NCI-H748 treated with DMSO at 0.1 percent for 48 hours (cell line): ENCODE measurements at places on chromosomes 1 and 21.

- DNase-seq = no peak
These were observed 11.2 kb downstream of the AGO1 start for GRCh38 chr1:35894183-35894582.

- DNase-seq = no peak
These were observed 2.7 kb downstream of the HMGN1 start for GRCh38 chr21:39346206-39346605.

GRCh38 chr1:83546874-83547273, 452.1 kb downstream of the TTLL7 start:
- DNase-seq = no peak

DNA sequence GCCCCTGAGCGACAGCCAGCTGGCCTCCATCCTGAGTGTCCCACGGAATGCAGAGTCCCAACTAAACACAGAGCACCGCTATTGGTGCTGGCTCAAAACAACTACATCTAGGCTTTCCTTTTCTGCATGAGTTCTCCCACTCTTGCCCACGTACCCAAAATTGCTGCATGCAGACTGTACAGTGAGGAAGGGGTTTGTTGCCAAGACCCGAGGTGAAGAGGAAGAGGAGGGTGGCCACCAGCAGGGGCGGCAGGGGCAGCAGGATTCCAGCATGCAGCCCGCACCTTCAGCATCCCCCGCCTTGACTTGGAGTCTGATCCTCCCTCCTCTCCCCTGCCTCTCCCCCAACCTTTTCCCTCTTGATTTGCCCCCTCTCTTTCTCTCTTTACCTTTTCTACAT, 8.0 kb downstream of the S100A9 start:
- DNase-seq = no peak

GRCh38 chr1:84971957-84972356, 25.0 kb downstream of the MCOLN2 start:
- no peak for DNase-seq

DNA sequence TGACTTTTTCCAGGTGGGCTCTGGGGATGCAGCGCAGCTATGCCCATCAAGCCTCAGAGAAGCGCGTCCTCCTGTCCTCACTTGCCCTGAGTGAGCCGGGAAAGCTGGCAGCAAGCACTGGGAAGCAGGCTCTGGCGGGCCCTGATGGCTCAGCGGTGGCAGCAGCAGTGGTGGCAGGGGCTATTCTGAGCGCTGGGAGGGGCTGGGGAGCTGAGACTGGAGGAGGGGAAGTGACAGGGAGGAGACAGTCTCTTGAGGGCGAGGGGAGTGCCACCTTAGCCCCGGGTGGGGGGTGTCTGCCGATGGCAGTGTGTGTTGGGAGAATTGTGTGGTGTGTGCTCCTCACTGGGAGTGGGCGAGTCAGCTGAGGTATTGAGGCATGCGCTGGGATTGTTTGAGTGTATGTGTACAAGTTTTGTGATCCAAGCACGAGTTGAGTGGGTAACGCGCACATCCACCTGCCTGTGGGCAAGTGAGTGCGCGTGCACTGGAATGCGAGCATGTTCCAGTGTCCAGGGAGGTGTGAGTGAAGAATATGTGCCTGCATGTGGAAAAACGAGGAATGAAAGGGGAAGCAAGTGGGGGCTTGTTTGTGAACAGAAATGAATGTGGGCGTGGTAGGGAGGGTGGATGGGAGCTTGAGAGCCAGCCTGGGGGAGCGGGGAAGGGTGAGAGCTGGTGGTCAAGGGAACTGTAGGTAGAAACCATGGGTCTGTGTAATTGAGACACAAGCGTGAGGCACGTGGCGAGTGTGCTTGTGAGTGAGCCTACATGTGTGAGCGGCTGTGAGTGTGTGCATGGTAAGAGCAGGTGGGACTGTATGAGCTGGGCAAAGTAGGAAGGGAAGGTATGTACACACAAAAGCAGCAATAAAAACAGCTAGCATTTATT, 2.9 kb upstream of the FOXO6 start:
- no peak for DNase-seq

DNA sequence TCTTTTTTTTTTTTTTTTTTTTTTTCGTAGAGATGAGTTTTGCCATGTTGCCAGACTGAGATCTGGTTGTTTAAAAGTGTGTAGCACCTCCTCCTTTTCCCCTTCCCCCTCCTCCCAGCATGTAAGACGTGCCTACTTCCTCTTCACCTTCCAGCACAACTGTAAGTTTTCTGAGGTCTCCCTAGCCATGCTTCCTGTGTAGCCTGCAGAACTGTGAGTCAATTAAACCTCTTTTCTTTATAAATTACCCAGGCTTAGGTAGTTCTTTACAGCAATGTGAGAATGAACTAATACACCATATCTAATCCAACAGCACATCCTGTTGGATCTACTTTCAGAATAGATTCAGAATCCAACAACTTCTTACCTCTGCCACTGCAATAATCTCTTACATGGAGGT, 111.1 kb downstream of the CLIC6 start:
- DNase-seq = no peak
